ENCODE measurements at places on chromosomes 4 and X.

DNA sequence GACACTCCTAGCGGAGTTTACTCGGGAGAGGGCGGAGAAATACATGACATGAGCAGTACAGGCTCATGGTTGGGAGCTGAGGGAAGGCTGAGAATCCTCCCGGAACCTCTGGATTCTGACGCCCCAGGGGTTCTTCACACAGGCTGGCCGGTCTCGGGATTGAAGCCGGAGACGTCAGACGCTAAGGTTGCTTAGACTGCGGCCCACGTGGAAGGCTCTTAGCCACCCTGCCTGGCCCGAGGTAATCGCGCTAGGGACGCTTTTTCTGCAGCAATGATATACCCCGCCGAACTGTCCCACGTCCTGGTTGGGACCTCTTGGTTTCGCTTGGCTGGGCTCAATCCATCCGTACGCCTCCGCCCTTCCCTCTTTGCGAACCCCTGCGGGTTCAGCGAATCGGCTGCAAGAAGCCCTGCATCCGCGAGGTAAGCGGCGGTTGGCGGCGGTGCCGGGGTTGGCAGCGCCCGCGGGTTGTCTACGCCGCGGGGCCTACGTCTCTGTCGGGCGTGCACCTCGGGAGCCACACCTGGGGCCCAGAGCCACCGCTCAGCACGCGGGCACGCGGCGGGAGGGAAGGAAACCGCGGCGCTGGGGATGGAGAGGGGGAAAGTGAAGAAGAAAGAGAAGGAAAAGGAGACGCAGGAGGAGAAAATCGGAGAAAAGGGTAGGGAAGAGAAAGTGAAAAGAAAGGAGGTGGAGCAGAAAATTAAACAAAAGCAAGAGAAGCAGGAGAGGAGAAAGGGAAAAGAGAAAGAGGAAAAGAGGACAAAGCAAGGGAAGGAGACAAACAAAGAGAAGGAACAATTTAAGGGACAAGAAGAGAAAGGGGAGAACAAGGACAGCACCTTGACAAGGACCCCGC is at the start of gene ARL9:
ARL9 (plus strand) TSS at position 523 of the 862 bp plus-strand sequence; CDS start at position 595, 72 bp downstream.
- DNase-seq: peak; percentile 81

DNA sequence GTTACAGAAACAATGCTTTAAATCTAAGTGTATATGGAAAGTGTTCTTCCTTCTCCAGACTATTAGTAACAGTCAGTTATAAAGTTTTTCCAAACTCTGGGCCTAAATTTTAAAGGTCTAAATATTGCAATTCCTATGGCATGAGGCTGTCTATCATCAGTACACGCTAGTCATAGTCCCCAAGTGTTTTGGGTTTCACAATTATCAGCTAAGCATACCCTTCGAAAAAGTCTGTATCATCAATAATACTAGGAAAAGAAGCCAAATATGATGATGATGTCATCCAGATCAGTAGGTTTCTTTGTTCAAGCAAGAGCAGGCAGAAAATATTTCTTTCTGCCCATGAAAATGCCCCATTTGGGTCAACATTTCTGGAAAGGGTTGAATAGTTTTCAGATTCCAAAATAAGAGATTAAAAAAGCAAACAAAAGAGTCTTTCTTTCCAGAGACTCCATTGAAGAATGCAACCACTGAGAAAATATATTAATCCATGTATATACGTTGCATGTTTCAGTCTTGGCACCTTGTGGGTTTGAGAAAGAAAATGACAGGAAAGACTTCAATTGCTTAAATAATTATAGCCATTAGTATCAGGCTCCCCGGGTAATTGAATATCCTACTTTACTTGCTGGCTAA is 173.8 kb downstream of the CAMK2D start:
- DNase-seq: no peak

- no peak for DNase-seq
Measured at GRCh38 chrX:132094164-132094563, 33.7 kb downstream of the FRMD7 start.

- DNase-seq: no peak
Measured at GRCh38 chrX:153647461-153648357, 706 bp downstream of the DUSP9 start.

GRCh38 chr4:121998024-121998423 is 46.2 kb upstream of the TRPC3 start:
- no peak for DNase-seq

GRCh38 chr4:110636680-110637407 is 14.0 kb upstream of the PITX2 start:
- no peak for DNase-seq

GRCh38 chr4:141311246-141312204 is 90.8 kb downstream of the ZNF330 start:
- DNase-seq: no peak

DNA sequence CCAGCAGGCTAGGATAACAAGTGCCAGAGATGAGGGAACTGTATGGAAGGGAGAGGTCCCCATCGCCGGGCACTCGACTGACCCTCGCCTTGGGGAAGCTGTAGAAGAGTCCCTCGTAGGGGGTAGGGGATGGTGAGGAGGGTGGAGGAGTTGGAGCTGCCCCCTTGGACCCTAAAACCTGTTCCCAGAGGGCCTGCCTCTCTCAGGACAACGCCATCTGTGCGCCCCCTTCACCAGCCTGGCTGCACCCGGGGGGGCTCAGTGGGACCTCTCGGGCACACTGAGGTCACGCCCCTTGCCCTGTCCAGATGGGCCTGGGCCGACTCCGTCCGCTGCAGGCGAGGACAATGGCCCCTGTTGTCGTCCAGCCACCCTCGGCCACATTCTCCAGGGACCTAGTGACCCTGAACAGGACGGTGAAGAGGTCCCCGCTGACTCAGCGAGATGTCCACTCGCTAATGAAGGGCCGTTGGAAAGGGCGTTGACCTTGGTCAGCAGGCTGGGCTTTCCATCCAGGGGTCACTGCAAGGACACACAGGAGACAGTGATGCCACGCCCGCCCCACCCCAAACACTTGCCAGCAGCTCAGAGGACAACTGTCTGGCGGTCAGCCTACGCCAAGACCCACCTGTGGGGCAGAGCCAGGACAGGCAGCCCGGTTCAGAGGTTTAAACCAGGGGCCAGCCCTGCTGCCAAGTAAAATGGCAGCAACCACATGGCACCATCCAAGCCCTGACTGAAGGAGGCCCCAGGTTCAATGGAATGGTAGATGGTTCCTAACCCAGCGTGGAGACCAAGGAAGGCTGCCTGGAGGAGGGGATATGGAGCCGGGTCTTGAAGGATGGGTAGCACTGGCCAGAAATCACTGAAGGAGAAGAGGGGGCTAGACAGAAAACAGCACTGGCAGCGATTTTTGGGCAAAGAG is 51.2 kb downstream of the HMX1 start:
- DNase-seq: peak; percentile 40

DNA sequence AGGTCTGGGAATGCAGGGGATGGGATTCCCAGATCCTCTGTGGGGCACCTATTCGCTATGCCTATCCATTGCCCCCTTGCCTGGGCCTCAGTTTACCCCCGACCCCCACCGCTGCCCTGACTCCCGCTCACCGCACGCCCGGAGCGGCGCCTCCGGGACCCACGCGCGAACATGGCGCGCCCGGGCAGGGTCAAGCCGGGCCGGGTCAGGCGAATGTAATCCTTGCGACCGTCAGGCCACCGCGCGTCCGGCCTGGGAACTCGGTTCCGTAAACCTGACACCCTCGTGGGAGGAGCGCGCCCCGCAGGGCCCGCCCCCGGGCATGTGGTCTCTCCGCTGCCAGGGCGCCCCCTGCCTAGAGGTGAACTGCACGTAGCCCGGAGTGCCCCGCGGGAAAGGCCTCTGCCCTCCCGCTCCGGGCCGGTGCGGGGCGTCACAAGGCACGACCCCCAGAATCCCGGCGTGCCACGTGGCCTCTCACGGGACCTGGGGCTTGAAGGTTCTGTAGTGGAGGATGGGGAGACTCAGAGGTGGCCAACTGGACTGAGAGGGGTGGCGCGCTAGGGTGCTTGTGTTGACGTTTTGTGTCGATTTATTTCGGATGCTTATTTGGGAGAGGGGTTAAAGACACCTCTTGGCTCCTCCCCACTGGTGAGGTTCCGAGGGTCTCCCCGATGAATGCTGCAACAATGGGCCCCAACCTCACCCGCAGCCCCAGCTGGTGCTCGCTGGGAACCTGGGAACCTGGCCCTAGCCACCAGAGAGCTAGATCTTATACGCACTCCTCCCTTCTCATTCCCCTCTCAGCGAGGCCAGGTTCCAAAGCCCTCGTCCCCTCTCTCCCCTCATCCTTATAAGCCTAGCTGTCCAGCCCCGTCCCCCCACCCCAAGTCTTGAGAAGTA is at the start of gene PRICKLE3:
PRICKLE3 (minus strand) TSS at position 249 of the 903 bp plus-strand sequence; CDS start at position 173, 76 bp downstream.
- peak; percentile 93 for DNase-seq

DNA sequence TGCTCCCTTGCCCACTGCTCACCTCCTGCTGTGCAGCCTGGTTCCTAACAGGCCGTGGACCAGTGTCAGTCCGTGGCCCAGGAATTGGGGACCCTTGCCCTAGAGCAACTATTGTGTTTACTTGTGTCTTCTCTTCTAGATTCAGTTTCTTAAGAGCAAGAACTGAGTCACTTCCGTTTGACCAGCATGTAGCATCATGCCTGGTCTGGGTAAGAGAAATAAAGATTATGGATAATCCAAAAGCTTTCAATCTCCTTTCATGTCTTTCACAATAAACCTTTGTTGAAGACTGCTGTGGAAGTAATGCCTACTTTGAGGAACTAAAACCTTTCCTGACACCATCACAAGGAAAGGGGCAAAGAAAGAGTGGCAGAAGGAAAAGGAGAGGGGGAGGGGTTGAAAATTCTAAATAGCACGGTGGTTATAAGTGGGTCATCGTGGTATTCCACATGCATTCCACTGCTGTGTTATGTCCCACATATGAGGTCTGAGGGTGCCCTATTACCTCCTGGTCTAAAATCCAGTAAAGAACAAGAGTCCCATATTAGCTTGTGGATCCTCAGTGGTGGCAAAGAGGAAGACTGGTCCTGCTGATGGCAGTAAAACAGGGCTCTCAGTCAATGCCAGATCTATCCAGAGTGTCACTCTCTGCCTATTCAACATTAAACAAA is 133.4 kb downstream of the RASL11B start:
- no peak for DNase-seq

GRCh38 chrX:118062817-118063615 is 53.6 kb downstream of the KLHL13 start:
- DNase-seq: no peak

DNA sequence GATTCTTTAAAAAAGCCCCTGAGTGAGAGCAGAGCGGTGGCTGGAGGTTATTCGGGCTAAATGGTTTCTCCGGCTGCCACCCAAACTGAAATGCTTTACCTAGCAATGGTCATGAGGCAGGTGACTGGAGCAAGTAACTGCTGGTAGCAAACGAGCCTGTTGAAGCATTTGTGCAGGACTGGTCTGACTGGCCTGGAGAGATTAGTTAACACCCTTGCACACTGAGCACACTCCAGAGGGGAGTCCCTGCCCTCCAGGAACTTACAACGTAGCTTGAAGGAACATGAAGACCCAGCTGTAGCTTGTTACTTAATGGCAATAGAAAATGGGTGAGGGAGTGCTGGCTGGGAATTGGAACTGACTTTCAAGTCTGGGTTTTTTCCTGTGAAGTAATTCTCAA is 40.4 kb downstream of the CCNG2 start:
- DNase-seq: no peak

DNA sequence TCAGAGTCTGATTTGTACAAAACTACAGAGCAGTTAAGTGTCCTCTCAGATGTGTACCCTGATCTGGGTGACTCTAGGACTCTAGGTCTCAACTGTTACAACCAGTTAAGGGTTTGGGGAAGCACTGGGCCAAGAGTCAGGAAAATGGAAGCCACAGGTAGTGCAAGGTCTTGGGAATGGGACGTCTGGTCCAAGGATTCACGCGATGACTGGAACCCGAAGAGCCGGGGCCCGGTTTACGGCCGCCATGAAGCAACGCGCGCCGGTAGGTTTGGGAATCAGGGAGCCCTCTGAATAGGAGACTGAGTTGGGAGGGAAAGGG is 321 bp upstream of the HPRT1 start:
- no peak for DNase-seq

- DNase-seq: no peak
Measured at GRCh38 chrX:17511556-17511955, 136.6 kb downstream of the NHS start.

- DNase-seq: peak; percentile 74
Measured at GRCh38 chr4:680551-680927, 6.2 kb downstream of the MYL5 start.

DNA sequence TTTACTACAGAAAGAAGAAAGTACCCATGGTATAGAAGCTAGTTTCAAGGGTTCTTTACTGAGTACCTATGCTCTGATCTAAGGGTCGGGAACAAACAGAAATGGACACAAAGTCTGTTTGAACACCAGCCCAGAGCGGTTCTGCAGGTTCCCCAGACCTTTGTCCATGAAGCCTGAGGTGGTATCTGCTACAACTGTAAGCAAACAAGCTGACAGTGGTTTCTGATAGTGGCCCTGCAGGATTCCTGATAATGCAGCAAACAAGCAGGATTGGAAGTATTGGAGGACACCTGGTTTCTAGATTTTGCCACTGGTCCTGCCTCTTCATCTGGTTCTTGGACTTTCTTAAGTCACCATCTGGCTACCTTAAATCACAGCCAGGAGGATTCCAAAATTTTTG is 23.7 kb downstream of the SMPX start:
- DNase-seq: no peak

GRCh38 chr4:152957437-152958171 is 21.5 kb downstream of the FHDC1 start:
- DNase-seq: peak; percentile 77

DNA sequence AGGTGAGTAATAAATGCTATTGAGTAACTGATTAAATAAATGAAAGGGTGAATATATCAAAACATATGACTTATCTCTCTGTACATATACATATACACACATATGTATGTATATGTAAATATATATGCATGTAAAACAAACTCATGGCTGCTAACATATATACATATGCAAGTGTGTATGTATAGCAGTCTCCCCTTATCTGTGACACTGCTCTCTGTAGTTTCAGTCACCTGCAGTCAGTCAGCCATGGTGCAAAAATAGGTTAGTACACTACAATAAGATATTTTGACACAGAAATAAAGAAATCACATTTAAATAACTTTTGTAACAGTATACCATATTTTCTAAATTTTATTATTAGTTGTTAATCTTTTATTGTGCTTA is 467.4 kb downstream of the EPHA5 start:
- DNase-seq: no peak

DNA sequence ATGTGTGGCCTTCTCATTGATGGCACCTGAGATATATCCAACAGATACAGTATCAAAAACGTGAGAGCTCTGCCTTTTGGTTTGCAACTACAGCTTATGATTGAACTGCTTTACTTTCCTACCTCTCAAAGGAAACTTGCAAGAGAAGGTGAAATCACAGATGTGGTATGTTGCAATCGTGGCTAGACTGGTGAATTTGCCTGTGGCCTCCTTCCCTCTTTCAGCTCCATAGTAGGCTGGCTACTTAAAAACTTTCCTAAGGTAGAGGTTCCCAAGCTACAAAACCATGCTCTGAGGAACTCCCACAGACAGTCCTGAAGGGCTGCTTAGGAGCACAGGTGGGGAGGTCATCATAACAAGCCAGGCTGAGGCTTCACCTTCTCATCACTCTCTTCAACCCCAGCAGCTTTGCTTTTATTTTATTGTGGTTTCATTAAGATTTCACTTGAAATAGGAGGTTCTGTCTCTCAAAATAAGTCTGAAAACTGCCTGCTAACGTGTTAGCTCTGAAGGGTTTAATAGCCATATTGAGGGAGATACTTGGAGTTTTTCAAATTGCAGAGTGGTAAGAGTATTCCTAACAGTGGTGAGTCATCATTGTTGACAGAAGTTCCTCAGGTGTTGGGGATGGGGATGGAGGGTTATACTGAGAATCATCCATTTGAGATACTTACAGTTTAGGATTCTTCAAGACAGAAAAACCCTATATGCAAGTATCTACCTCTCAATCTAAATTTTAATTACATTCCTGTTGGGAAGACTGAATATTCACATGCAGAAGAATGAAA is 93.5 kb upstream of the UCP1 start:
- DNase-seq: no peak

- DNase-seq: no peak
Measured at GRCh38 chr4:44675366-44675765, 2.9 kb upstream of the GUF1 start.
